ENCODE measurements at places on chromosomes 13 and 19.
A peak's percentile ranks its signal among the peaks of the same experiment; 100 is the strongest.

DNA sequence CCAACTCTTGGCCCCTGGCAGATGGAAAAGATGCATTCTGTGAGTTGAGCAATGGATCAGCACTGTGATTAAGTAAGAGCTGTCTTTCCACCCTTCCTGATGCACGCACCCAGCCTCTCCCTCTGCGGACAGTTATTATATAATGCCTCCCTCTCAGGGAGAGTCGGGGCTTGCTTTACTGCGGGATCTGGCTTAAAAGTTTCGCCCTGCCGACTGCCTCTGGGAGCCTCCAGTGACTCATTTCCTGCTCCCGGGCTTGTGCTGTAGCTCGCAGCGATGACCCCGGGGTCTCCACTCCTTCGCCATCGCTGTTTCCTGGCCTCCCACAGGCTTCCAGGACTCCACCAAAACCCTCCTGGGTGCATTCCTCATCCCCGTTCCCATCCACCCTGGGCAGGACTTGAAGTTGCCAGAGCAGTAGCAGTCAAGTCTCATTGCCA, 107.4 kb upstream of the SLC7A1 start:
- DNase-seq: no peak

GRCh38 chr13:104785952-104786351, 1719.7 kb upstream of the SLC10A2 start:
- DNase-seq: no peak

GRCh38 chr19:53866865-53867224, 838 bp upstream of the MYADM start:
- DNase-seq: no peak

GRCh38 chr19:3554254-3555083, 2.9 kb downstream of the MFSD12 start:
- DNase-seq: no peak

DNA sequence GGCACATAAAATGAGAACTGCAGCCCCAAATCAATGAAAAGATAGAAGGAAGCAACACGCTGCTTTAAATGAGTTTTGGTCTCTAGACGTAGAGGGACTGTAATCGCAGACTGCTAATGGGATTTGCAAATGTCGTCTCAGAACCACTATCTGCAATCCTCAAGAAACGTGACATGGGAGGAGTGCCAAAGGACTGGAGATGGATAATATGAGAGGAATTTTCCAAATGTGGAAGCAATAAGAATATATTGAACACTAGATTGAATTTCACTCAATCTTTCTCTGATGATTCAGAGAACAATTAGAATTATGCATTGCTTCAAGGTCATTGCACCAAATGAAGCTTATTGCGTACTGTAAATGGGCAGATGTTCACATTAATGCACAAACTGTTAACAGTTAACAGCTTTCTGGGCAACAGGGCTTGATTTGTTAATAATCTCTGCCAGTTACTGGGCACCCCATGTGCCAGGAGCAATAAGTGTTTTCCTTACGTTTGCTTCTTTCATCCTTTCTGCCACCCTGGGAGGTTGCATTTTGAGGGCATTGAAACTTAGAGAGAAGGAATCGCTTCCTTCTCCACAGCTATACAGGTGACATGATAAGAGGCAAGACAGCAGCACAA, 62.8 kb upstream of the WASF3 start:
- no peak for DNase-seq

GRCh38 chr13:24038405-24038804, 122.1 kb upstream of the SPATA13 start:
- DNase-seq: no peak

GRCh38 chr19:5993648-5994358, 15.9 kb upstream of the RANBP3 start:
- DNase-seq: no peak

DNA sequence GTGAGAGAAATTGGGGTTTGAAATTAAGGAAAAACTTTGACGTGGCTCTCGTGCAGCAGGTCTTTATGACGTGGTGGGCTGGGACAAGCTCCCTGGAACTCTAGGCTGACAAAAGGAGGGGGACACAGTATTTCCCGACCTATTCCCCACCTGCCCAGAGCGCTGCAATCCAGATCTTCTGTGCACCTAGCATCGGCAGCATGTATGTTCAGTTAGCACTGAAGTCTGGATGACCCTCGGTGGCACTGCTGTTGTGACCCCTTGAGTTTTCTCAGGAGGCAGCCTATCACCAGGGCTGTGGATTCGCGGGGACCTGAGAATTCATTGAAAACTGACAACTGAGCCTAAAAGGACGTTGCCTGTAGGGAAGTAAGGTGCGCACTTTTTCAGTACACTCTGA, 9.1 kb upstream of the ZNF536 start:
- DNase-seq: no peak

GRCh38 chr13:65453982-65454381, 1776.2 kb downstream of the PCDH9 start:
- DNase-seq: no peak

DNA sequence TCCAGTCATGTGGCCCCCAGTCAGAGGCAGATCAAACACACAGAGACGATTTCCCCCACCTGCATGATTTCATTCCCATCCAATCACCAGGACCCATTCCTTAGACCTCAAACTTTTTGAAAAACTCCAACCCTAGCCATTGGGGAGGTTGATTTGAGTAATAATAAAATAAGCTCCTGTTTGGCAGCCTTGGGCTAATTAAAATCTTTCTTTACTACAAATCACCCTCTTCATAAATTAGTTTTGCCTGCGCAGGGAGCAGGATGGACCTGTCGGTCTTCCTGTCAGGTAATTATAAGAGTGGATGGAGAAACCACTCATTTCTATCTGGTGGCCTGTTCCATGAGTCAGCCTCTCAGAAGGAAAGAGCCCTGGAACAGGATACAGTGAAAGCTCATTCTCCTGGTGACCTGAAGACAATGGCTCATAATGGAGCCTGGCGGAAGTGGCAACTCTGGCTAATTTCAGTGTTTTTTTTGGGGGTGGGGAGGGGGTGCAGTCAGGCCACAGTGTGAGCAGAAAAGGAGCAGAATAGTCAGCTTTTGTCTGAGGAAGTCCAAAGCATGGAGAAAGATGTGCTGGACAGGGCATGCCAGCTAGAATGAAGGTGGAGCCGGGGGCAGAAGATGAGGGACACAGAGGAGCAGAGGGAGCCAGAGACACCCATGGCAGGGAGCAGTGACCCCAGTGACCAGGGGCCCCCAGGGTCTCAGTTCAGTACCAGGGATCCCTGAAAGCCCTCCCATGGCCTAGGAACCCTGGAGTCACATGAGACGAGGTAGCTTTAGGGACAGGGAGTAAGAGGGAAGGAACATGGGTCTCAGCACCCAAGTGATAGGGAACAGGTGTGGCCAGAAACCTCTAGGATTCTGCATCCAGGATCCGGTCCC, 31.8 kb upstream of the PSG9 start:
- DNase-seq: no peak

DNA sequence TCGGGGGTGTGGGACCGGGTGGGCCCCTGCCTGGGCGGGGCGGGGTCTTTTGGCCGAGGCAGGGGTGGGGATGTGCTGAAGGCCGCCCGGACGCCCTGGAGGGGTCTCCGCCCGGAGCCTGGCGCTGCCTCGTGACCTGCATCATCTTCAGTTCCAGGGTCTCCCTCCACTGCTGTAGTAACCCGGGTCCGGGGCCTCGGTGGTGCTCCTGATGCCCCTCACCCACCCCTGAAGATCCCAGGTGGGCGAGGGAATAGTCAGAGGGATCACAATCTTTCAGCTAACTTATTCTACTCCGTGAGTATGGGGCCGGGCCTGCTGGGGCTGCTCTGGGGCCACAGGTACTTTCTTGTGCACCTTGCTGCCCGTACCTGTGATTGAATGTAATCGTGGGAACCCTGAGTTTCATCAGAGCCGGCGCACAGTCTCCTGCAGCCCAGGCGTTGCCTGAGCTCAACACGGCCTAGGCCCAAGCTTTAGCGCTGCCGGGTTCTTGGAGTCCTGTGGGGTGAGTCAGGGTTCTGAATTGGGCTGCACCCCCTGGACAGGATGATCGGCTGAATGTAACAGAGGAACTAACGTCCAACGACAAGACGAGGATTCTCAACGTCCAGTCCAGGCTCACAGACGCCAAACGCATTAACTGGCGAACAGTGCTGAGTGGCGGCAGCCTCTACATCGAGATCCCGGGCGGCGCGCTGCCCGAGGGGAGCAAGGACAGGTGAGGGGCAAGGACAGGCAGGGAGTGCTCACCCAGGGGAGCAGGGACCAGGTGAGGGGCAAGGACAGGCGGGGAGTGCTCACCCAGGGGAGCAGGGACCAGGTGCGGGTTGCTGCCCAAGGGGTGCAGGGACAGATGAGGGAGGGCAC, 10.5 kb downstream of the PEAK3 start:
- DNase-seq: no peak

DNA sequence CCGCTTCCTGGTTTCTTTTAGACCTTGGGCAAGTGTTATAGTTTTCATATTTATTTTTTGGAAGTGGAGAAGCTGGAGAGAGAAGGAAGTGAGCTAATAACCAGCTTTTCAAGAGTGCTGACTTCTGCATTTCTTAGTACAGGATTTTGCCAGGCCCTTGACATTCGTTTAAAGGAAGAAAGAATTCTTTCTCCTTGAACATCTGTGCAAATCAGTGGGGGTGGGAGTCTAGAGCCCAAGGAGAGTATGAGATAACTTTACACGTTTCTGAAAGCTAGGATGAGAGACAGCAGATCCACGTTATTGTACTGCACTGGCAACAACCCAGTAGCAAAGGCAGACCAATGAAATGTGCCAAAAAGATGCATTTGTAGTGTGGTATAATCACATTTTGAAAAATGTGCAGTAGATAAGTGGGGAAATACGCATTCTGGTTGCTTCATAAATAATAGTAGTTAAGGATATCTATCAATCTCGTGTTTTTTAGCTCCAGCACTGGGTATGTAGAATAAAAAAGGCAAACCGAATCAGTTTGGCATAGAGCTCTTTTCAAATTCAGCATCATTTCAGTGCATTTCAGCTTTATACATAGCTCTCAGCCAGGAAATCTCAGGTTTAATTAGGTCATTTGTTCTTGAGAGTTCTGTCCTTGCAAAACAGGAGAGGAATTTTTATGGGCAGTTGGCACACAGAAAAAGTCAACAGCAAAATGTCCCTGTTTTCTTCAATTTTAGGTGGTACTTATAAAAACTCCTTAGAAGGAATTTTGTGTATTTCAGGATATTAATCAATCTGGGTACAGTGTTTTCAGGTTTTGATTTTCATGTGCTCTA, 4.3 kb downstream of the RNF113B start:
- no peak for DNase-seq

DNA sequence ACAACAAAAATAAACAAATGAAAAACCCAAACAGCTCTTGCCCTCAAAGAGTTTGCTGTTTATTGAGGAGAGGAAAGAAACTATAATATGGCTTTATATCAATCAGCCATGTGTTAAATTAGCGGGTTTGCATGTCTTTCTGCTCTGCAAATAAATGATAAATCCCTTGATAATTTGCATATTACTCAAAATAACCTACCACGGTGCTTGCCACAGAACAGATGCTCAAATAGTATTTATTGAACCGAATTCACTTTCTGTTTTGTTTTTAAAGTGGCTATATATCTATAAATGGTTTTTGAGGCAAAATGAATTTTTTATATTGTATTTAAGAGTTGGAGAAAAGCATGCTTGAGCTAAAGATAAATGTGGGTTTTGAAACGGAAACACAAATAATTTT, 428.1 kb downstream of the ITGBL1 start:
- no peak for DNase-seq

- no peak for DNase-seq
Observed at GRCh38 chr13:114099191-114099590, 33.2 kb downstream of the RASA3 start.

- no peak for DNase-seq
Observed at GRCh38 chr13:59568306-59568705, 595.4 kb downstream of the DIAPH3 start.

GRCh38 chr13:99656092-99656745, 154.9 kb downstream of the TM9SF2 start:
- DNase-seq: peak; percentile 54

DNA sequence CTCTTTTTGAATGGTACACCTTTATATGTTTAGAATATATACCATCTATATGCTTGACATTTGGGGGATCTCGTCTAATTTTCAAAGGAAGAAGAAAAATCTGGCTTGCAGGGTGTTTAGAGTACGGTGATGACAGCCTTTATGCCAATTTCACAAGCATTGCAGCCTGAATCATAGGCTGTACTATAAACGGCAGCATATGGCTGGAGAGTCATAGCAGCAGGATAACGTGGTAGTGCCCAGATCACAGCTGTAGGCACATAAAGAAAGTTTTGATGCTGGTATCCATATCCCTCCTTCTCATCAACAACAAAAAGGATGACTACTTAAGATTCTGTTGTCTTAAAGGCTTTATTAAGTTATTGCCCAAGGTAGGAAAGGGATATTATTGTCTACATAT, 253.0 kb downstream of the PCDH9 start:
- DNase-seq: no peak

GRCh38 chr13:64546371-64546770, 2683.8 kb downstream of the PCDH9 start:
- no peak for DNase-seq

- DNase-seq: no peak
Observed at GRCh38 chr19:43784981-43785808, 4.4 kb upstream of the KCNN4 start.

GRCh38 chr13:85638815-85639393, 160.3 kb downstream of the SLITRK6 start:
- no peak for DNase-seq

DNA sequence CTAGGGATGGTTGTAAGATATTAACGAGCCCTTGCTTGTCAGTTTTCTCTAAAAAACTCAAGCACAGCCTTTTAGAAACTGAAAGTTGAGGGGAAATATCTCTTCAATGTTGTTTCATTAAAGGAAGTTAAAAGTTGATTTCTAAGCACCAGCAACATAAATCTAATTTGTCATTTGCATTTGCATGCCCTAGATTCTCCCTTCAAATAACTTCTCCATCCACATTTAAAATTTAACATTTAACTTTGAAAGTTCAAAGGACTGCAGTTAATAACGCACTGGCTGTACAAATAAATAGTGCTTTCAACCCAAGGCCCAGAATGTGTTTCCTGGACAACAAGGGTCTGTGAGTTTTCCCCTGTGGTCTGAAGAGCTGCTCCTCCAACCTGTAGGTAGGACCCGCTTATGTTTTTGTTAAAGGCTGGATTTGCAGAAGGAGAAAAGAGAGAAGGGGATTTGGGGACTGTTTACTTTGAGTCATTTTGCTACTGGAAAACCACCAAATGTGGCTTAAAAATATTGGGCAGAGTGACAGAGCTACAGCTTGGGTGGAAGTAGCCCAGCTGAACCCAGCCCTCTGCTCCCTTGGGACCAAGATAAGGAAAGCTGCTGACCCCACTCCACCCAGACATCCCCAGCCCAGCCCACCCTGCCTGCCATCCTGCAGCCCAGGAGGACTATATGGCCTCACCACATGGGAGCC, 39.8 kb downstream of the TNFRSF19 start:
- no peak for DNase-seq

GRCh38 chr13:111661776-111662175, 341.3 kb downstream of the TEX29 start:
- no peak for DNase-seq
